ENCODE measurements at places on chromosomes 4 and X.

DNA sequence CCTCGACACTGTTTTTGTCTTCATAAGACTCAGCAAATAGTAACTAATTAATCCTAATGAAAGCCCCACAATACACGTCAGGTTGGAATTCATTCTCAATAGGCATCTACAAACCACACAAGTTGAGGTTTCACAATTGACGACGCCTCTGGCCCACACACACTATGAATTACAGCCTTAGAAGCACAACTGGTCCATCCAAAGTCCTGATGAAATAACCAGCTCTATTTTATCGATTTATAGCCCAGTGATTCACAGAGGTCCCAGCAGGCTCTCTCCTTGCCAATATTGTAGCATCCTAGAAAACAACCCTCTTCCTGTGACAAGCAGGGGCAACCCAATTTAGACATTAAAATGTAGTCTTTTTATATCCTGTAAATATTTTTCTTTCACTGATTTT is 112.1 kb downstream of the NR3C2 start:
- no peak for DNase-seq

DNA sequence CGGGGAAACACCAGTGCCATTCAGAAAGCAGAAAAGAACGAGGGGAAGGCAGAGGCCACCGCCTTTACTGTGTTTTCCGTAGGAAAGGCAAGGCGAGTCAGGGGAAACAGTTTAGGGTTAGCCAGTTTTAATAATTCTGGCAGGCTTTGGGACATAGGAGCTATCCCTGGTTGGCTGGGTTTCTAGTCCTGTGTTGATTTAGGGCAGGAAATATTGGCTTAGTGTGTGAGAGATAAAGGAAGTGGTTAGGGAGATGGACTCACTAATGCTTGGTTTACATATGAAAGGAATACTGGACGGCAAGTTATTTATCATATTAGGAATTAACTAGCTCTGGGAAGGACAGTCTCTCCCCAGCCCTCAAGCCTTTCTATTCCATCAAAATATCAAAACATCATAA is 53.1 kb downstream of the SYNPO2 start:
- DNase-seq, result no peak

DNA sequence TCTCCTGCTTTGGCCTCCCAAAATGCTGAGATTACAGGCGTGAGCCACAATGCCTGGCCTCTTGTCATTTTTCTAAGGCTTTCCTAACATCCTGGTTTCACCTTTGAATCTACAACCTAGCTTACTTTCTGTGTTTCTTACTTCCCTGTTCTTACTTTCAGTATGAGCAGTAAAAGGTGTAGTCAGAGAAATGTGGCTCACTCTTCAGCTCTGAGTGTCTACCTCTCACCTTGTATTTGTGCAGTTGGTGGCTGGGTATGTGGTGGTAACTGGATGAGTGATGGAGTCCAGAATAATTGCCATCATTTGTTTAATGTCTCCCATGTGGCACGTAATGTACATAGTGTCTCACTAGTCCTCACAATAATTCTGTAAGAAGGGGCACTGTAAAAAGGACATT is 19.1 kb upstream of the CXCL11 start:
- no peak for DNase-seq

GRCh38 chr4:165360041-165360695 is 18.6 kb upstream of the CPE start:
- no peak for DNase-seq

DNA sequence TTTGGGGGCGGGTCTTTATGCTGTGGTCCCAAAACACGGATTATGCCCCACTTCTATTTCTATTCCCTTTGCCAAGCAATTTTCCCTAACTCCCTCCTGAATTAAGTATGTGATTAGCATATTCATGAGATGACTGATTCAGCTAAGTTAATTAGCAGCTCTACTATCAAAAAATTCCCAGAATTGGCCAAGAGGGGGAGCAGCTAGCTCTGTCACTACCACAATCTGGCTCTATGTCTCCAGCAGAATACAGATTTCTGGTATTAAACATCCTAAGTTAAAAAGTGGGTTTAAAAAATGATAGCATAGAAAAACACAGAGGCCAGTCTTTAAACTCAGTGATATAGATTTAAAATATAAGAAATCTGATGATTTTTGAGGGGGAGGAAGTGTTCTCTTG is 80.3 kb downstream of the GPC4 start:
- DNase-seq, result no peak

DNA sequence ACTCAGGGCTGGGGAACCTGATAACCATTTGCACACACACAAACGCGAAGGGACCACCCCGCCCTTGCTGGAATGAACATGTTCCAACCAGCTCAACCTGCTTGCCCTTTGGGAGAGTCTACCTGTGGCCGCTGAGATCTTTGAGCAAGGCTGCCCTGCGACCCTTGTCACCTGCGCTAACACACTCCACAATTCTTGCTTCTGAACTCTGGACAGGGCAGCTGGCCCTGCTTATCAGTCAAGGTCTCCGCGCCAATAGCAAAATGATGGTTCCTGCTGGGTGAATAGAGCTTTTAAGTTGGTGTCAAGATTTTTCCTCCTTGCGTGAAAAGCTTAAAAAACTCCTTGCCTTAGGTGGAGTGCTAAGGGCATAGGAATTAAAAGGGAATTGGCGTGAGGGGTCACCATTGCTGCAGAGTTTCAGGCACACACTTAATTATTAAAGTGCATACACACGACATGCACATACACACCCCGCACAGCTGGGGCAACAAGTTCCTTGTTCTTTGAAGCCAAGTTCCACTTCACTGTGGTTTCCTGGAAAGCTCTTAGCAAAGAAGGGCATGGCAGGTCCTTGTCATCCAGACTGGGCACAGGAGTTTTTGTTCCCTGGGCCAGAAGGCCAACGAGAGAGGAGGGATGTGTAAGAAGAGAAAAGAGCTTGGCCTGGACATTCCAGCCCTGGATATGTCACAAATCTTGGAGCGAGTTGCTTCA is 207.7 kb downstream of the STIM2 start:
- DNase-seq, result no peak

GRCh38 chrX:150094996-150095395 is 156.7 kb upstream of the EOLA2 start:
- no peak for DNase-seq

Measured in stimulated activated CD8-positive, alpha-beta memory T cell treated with anti-CD3 and anti-CD28 coated beads, Interleukin-2, amount 100 ng/mL, for 1 hour (primary cell).